Activated B cell treated with CpG ODN at 0.5 μM for 24 hours (primary cell): ENCODE measurements at places on chromosomes 16 and 17. TPM values are rescaled to one million over a fixed set of nuclear protein-coding genes. Genes with fewer than 3 reads are reported as not detected.

Gene RPL23
- 2,652 and 3,293 TPM in 2 replicates for total RNA-seq

Gene FGF11
- total RNA-seq = 1.3 and 2.8 TPM in 2 replicates

DNA sequence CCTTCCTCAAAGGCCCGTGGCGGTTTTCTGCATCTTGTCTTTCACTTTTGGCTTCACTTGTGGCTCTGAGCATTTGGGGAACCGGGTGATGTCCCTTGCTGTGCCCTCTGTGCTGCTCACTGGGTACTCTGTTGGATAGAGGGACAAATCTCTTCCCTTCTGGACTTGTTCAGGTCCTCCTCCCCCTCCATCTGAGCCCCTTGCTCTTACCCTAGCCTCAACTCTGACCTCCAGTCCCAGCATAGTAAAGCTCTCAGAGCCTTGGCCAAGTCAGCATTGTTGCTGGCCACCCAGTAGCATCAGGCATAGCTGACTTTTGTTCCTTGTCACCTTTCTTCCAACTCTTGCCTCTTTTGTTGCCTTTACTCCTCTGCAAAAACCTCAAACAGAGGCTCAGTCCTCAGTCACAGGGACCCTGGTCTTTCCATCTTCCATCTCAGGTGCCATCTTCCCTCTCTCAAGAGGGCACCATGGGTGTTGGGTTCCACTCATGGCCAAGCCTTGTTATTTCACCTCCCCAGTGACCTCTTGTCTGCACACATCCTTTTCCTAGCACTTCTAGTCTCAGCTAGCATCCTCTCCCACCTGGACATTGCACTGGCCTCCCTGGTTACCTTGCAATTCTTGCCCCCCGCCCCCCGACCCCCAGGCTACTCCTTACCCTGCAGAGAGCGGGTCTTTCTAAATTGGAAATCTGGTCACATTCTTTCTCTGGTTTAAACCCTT lies 393 bp upstream of the PSMB10 start:
- DNase-seq = no peak

DNA sequence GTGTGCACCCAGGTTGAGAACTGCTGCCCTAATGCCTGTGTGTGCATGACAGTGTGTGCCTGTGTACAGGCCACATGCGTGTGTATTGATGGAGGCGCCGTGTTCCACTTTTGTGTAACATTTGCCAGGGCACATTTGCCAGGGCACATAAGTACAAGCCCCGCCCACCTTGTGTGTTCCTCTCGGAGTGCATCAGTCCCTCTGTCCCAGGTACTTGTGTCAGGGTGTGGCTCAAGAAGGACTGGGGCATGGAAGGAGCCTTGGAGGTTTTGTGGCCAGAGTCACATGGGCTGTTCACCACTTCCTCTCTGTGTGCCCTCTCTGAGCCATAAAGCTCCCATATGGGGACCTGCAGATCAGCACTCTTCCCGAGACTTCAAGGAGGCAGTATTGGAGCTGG lies 73.9 kb downstream of the MRM1 start:
- DNase-seq = no peak

Gene ZG16
- total RNA-seq = not detected in 2 replicates

GRCh38 chr16:57474671-57475661 lies 11.3 kb downstream of the DOK4 start:
- no peak for DNase-seq

DNA sequence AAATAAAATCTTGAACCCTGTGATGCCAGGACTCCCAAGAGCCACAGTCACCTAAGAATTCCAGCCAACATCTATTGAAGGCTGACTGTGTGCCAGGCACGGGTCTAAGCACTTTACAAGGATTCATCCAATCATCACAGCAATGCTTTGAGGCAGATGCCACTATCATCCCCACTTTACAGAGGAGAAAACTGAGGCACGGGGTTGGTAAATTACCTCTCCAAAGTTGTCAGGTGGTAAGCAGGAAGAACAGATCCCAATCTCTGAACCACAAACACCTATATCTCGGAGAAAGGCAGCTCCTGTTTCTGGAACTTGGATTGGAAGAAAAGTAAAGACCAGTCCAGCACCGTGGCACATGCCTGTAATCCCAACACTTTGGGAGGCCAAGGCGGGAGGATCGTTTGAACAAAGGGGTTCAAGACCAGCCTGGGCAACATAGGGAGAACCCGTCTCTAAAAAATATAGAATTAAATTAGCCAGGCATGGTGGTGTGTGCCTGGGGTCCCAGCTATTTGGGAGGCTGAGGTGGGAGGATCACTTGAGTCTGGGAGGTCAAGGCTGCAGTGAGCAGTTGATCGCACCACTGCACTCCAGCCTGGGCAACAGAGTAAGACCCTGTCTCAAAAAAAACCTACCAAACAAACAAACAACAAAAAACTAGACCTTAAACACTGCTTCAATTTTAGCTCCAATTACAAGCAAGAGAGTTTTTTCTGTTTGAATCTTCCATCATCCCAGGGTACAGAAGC lies 60.7 kb upstream of the SIAH1 start:
- no peak for DNase-seq

DNA sequence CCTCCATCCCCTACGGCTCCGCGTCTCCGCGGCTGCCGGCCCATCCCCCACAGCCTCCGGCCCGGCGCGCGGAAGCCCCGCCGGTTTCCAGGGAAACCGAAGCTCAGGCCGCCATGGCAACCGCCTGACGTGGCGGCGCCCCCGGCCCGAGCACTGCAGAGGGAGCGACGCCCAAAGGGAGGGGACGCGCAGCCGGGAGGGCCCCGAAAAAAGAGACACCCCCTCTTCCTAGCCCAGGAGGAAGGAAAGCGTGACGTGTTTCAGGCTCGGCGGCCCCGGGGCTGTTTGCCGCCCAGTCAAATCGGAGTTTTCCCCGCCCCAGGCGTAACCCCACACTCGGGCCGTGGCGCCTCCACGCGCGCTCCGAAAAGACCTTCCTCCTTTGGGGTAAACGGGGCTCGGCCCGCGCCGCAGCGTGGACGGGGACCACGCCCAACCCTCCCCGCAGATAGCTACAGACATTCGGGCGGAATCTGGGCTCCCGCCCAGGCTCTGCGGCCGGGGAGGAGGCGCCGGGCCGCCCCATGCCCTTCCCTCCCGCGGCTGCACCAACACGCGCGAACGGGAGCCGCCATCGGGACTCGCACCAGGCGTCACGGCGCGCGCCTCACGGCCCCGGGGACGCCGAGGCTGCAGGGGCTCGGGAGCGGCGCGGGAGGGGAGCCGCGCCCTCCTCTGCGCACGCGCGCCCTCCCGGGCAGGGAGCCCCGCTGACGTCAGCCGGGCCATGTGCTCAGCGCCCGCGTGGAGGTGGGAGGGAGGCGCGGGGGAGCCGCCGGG lies 7.5 kb downstream of the MNT start:
- DNase-seq = peak; percentile 89

DNA sequence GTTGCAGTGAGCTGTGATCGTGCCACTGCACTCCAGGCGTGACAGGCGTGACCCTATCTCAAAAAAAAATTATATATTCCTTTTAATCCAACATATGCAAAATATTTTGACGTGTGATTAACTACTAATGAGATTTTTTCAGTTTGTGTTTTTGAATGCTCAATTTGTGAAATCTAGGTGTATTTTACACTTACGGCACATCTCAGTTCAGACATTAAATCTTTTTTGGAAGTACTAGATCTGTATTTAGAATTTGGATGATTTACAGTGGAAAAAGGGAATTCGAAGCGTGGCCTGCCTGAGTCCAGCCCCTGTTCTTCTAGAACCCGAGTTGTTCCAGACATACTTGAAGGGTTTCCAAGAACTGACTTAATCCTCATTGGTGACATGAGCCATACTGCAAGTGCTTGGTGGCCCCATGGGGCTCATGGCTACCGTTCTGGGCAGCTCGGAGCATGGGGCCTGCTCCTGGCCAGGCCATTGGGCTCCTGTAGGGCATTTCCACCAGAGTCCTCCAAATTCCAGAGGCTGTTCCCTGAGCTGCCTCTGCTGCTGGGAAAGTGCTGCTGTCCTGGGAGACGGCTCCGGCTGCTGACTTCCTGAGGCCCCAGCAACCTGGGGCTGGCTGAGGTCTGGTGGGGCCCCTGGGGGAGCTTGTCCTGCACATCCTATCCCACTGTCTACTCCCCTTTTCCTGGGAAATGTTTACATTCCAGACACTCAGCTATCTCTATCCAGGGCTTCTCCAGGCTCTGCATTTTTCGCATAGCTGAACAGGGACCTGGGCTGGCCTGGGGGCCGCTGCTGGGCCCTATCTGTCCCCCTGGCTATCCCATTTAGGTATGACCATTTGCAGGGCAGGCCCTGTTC lies 27.2 kb downstream of the LLGL2 start:
- no peak for DNase-seq

Gene IGSF6
- total RNA-seq = 0.29 and 0.46 TPM in 2 replicates

DNA sequence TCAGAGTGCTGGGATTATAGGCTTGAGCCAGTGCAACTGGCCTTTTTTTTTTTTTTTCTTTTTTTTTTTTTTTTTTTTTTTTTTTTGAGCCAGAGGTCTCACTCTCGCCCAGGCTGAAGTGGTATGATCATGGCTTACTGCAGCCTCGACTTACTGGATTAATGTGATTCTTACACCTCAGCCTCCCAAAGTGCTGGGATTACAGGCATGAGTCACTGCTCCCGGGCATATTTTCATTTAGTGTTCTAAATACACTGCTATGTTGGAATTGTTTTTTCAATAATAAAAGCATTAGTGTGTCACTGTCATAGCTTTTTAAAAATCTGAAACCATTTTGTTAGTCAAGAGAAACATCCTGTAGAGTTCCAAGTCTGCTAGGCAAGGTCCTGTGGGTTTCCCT lies 40.3 kb downstream of the NDE1 start:
- DNase-seq = no peak

Gene KRTAP3-1
- total RNA-seq = not detected in 2 replicates

GRCh38 chr17:8062435-8062806 lies 23.6 kb downstream of the ALOX15B start:
- no peak for DNase-seq

Gene CAVIN1
- 0.10 and 0.20 TPM in 2 replicates for total RNA-seq

DNA sequence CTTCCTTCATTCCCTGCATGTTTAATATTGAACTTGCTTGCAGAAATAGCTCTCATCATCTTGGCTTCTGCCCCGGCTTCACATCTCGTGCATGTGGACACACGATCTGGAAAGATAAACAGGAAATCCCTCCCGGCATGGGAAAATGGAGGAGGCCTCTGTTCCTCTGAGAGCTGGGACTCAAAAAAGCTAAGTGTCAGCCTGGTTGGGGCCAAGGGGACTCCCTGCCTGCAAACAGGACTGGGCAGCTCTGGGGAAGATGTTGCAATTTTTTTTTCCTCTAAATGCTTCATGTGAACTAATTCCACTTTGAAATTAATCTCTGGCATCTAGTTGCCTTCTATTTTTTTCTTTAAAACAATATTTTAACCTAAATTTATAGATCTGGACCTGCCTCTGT lies 24.8 kb downstream of the ITPRIPL2 start:
- DNase-seq = no peak

Gene ZFPM1
- total RNA-seq = 27.3 and 35.0 TPM in 2 replicates

DNA sequence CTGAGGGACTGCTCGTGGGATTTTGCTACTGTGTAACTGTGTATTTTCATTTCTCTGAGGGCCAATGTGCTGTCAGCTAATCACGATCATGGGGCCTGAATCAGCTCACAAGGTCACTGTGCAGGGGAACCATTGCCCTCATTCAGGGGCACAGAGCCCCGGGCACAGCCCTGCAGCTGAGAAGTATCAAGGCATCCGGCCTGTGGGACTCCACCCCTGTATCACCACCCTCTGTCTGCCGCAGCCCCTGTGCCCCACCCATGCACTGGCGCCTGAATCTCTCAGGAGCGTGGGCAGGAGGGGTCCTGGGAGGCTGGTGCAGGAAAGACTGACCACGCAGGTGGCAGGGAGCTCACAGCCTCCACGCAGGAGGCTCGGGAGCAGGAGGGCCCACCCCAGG lies 43.4 kb upstream of the RASD1 start:
- DNase-seq = no peak

DNA sequence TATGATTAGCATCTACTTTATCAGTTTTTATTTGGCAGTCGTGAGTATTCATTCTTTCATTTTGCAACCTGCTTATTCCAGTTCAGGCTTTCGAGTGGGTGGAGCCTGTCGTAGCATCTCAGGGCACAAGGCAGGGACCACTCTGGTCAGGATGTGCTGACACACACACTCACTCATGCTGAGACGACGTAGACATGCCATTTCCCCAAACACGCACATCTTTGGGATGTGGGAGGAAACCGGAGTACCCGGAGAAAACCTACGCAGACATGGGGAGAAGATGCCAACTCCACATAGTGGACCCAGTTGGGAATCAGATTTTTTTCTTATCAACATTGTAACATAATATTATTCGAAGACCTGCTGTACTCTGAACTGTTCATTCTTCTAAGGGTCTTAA lies 756.5 kb upstream of the RBFOX1 start:
- no peak for DNase-seq

DNA sequence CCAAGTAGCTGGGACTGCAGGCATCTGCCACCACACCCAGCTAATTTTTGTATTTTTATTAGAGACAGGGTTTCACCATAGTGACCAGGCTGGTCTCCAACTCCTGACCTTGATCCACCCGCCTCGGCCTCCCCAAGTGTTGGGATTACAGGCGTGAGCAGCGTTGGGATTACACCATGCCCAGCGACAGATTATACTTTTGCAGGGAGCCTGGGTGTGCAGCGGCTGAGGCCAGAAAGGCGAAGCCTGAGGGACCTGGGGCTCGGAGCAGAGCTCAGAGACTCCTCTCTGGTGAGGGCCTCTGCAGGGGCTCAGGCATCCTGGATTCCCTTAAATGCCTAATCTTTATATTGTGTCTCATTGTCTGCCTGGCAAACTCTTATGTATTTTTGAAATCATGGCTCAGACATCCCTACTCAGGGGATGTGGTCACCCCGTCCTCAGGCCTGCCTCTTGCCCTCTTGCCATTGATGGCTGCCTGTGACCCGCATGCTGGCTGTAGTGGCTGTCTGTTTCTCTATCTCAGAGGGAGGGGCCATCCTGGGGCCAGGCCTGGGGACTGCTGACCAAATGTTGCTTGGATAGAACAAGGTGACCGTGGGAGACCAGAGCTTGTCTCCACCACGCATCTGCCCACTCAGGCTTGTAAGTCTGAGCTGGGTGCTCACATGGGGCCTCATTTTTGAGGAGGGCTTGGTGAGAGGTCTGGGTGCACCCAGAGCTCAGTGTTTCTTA lies 42.6 kb downstream of the B9D1 start:
- DNase-seq = no peak

GRCh38 chr17:79840269-79840988 lies 1.2 kb upstream of the CBX4 start:
- DNase-seq = peak; percentile 42

DNA sequence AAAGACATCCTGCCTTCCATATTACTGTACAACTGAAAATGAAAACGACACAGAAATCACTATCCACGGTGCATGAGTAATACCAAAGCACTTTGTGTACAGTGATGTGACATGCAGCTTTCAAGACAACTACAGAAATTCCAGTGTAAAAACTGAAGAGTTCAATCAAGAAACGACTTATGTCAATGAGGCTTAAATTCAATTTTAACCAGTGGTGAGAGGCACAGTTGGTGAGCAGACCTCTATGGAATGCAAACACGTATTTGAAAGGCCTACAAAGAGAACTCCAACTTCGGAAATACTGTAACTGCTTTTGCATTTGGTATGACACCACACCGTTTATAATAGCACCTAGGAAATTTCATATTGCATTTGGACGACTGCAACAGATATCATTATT lies 87.6 kb downstream of the USP31 start:
- no peak for DNase-seq

Gene HBZ
- not detected in 2 replicates for total RNA-seq

- DNase-seq = no peak
These were observed 6.1 kb upstream of the PRKCA start for GRCh38 chr17:66296289-66296725.

GRCh38 chr17:65674246-65675045 lies 113.0 kb upstream of the AXIN2 start:
- no peak for DNase-seq

- no peak for DNase-seq
These were observed 337.5 kb downstream of the SNX29 start for GRCh38 chr16:12313902-12314621.

- DNase-seq = no peak
These were observed 4.0 kb downstream of the LIMD2 start for GRCh38 chr17:63695889-63696288.
